ENCODE measurements at places on chromosomes 12 and 14. TPM values are rescaled to one million over a fixed set of nuclear protein-coding genes. Genes with fewer than 3 reads are reported as not detected.

The TEX52 gene
- total RNA-seq, result not detected

The LBHD2 gene
- 0.78 TPM for total RNA-seq

The ADSS1 gene
- total RNA-seq, result 5.8 TPM

The IL31 gene
- total RNA-seq, result not detected

The PUS7L gene
- 15.7 TPM for total RNA-seq

The RIPK3 gene
- total RNA-seq, result 6.4 TPM

The KCNK13 gene
- total RNA-seq, result not detected

The DCN gene
- not detected for total RNA-seq

The ACSS3 gene
- 9.4 TPM for total RNA-seq

The KRT77 gene
- not detected for total RNA-seq

The AQP2 gene
- not detected for total RNA-seq

- no peak for DNase-seq
Measured at GRCh38 chr14:23524954-23525353, 26.6 kb downstream of the ZFHX2 start.

- no peak for DNase-seq
Measured at GRCh38 chr14:57495416-57495815, 1.8 kb upstream of the CCDC198 start.

GRCh38 chr14:46661728-46662127 is 10.1 kb upstream of the RPL10L start:
- DNase-seq, result no peak

- no peak for DNase-seq
Measured at GRCh38 chr12:123035841-123036240, 55.4 kb downstream of the ARL6IP4 start.

- no peak for DNase-seq
Measured at GRCh38 chr14:58238252-58239243, 6.1 kb upstream of the PSMA3 start.

DNA sequence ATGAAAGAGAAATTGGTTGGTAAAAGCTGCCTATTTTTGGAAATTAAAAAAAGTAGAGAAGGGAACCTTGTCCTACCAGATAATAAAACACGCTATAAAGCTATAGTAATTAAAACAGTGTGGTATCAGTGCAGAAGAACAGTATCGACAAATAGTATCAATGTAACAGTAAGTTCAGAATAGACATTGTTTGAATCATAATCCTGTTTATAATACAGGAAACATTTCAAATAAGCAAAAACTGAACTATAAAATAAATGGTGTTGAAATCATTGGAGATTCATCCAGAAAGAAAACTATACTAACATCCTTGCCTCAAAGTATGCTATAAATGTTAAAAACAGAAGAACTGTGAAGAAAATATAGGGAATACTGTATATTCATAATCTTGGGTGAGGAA is 54.2 kb upstream of the NAP1L1 start:
- DNase-seq, result no peak

- no peak for DNase-seq
Measured at GRCh38 chr12:68237619-68238018, 12.0 kb upstream of the IL26 start.

- no peak for DNase-seq
Measured at GRCh38 chr14:76615331-76615730, 145.9 kb upstream of the VASH1 start.

DNA sequence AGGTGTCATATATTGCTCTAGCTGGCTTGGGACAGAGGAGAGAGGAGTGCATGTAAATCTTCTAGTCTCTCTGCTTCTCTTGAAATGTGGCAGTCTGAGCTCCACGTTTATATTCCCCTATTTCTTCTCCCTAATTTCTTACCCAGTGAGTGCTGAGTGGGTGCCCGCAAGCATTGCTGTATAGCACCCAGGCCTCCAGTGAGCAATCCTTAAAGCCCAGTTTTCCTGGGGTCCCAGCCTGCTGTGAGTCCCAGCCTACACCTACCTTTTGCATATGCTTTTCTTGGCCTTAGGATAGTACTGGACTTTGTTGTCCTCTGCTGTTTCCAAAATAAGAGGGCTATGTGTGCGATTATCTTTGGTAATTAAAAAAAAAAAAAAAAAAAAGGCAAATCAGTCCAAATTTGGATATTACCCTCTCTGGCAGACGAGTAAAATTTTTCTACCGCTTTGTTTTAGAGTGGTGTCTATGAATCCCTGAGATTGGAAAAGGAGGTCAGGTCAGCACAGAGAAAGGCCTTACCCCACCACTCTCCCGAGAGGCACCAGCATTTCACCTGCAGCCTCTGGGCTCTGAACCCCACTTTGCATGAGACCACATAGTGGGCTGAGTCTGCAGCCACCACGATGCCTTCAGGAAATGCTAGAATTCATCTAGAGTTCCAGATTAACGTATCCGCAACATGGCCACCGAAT is 1.1 kb downstream of the MGST1 start:
- DNase-seq, result no peak

DNA sequence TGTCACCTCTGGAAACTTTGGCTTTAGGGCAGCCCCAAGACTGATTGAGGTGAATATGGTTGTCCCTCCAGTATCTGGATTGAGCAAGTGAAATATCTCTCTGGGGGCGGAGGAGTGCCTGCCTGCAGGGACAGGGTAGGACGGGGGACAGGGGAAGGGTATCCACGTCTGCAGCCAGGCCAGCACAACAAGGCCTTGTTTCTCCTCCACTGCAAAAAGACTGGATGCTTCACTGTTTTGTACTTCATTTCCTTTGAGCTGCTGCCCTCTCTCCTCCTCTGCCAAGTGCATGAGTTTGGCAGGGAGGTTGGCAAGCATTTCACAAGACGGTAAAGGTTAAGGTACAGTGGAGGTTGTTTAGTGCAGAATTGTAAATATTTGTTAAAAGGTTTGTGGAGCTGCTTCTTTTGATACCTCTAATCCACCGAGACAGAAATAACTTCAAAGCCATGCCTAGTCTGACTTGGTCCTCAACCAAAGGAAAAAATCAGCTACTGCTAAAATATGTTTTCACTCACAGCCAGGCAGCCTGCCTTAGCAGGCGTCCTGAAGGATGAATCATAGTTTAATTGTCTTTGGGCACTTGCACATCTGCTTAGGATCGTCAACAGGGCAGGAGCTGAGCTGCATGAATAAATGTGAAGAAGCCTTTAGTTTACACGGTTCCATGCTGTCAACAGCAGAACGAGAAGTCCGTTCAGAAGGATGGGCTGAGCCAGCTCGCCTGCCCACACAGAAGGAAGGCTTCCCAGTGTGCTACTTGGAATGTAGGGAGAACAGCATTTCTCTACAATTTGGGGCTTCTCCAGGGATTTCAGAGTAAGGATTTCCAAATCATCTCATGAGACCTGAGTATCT is 269.7 kb downstream of the TTC6 start:
- DNase-seq, result no peak

DNA sequence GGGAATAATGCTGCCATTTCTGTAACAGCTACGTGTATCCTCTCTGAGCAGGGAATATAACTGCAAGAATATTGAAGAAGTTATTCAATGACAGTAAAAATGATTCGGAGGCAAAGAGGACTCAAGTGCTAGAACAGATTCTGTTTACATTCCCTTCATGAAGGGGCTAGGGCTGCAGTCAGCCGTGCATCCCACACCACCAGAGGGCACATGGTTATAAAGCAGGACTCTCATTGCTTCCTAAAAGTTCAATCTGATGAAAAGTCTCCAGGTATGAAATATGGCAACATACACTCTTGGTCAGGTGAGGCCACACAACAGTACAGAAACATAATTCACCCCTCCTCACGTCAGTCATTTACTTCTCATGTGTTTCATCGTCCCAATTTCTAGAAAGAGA is 34.0 kb downstream of the TCHP start:
- peak; percentile 28 for DNase-seq

DNA sequence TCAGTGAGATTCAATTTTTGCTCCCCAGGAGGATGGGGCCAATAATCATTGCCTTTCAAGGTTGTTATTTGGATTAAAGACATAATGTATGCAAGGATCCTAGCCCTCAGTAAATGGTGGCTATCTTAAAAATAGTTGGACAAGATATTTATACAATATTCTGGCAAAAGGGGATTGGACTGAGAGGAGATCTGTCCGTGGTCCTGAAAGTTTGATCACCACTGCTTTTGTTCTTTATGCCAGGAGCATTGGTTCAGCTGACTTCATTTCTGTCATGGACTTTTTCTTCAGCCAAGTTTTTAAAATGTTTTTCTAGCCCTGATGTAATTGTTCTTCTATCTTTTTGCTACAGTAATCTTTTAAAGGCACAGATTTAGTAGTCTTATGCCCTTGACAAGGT is 70.2 kb upstream of the TCL1A start:
- DNase-seq, result no peak

- no peak for DNase-seq
Measured at GRCh38 chr12:13008741-13009380, 8.8 kb upstream of the HEBP1 start.

GRCh38 chr14:74014299-74014698 is 4.8 kb downstream of the ENTPD5 start:
- DNase-seq, result no peak

- no peak for DNase-seq
Measured at GRCh38 chr12:3670083-3670620, 82.8 kb downstream of the CRACR2A start.

GRCh38 chr12:111454716-111455447 is 49.2 kb downstream of the SH2B3 start:
- no peak for DNase-seq

GRCh38 chr12:116528065-116528464 is 31.1 kb upstream of the MAP1LC3B2 start:
- peak; percentile 35 for DNase-seq

GRCh38 chr14:32345311-32345791 is 16.3 kb downstream of the AKAP6 start:
- DNase-seq, result no peak

DNA sequence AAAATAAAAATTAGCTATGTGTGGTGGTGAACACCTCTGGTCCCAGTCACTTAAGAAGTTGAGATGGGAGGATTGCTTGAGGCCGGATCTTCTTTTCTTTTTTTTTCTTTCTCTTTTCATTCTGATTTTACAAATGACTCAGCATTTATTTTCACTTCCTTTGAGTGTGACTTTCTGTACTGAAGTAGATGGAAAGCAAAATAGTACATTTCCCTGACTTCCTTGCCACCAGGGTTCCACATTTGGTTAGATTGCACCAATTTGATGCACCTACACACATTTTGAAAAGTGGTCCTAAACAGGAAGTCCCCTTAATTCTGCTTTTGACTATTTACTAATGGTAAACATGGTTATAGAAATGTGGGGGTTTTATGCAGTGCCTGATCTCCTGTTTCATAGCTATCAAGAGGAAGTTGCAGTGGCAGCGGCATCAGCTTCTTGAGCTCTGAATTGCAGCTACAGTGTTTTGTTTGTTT is 13.0 kb upstream of the LEMD3 start:
- DNase-seq, result no peak

- no peak for DNase-seq
Measured at GRCh38 chr14:40074169-40074568, 641.9 kb upstream of the FBXO33 start.

DNA sequence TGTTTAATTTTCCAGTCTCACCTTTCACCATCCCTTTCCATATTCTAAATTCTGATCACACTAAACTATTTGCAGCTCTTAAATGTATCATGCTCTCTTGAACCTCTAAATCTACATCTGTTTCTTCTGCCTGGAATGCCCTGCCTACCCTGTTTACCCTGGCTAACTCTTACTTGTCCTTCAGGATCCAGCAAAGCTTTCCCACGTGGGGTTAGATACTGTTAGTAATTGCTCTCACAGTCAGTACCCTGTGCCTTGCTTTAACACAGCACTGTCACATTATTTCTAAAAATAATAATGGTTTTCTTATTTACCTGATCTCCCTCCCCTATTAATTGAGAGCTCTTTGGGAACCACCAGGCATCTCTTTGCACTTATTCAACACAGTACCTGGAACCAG is 333.0 kb downstream of the CEP128 start:
- DNase-seq, result no peak

DNA sequence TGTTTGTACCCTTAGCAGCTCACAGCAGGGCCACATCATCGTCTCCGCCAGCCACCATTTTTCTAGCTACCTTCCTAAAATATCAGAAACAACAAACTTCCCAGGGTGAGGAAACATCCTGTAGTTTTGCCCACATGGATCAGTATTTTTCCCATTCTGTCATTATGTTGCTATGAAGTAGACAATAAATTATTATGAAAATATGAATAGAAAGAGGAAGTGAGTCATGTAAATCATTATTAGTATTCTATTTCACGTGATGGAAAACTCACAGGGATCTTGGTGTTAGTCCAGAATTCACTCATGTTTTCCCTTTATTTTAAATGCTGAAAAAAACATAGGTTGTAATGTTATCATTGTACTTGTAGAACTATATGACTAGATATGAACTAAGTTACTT is 319.4 kb downstream of the SYT1 start:
- no peak for DNase-seq
